Endothelial cell of coronary artery (primary cell): ENCODE measurements at places on chromosomes 13 and 19. TPM values are rescaled to one million over a fixed set of nuclear protein-coding genes. Genes with fewer than 3 reads are reported as not detected.

The ONECUT3 gene
- not detected in 2 replicates for total RNA-seq

The CHAMP1 gene
- 6.4 and 6.7 TPM in 2 replicates for total RNA-seq

The GPR18 gene
- not detected in 2 replicates for total RNA-seq

The GAPDHS gene
- total RNA-seq: not detected in 2 replicates

The PSG3 gene
- total RNA-seq: not detected in 2 replicates

The FLT3 gene
- not detected in 2 replicates for total RNA-seq

The LATS2 gene
- 26.4 and 27.8 TPM in 2 replicates for total RNA-seq

The SDHAF1 gene
- total RNA-seq: 8.3 and 9.0 TPM in 2 replicates

The PLVAP gene
- total RNA-seq: 0.75 and 2.2 TPM in 2 replicates

The CACNG6 gene
- 1.6 and 3.3 TPM in 2 replicates for total RNA-seq

The CEACAM18 gene
- not detected in 2 replicates for total RNA-seq

The ZNF226 gene
- 12.0 and 14.3 TPM in 2 replicates for total RNA-seq
